Hematopoietic multipotent progenitor cell treated with erythropoietin and hydrocortisone succinate and interleukin-3 and kit ligand, for 6 days (in vitro differentiated cells): ENCODE measurements at places on chromosomes 5 and 9.

DNA sequence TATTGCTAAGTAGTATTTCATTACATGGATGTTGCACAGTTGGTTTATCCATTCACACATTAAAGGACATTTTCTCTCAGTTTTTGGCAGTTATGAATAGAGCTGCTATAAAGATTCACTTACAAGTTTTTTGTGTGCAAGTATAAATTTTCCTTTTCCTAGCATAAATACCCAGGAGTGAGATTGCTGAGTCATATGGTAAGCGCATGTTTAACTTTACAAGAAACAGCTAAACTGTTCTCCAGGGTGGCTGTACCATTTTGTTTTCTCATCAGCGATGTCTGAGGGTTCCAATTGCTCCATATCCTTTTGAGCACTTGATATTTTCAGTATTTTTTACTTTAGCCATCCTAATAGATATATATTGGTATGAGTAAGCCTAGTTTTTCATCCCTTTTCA is 16.4 kb upstream of the ABCA1 start:
- DNase-seq, result no peak

DNA sequence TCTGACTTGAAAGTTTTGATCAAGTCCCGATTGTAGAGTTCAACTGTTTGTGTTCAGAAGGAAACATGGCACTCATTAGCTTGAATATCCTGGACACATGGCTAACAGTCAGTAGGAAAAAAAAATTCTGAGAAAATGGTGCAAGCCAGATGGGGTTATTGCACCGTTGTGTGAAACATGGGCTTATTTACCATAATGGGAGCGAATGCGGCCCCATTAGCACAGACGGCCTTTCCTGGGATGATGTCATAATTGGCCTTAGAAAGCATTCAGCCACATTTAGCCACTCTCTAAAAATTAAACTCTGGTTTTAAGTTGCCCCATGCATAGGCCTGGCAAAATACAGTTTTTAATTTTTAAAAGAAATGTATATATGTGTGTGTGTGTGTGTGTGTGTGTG is 112.1 kb downstream of the IRX2 start:
- no peak for DNase-seq

DNA sequence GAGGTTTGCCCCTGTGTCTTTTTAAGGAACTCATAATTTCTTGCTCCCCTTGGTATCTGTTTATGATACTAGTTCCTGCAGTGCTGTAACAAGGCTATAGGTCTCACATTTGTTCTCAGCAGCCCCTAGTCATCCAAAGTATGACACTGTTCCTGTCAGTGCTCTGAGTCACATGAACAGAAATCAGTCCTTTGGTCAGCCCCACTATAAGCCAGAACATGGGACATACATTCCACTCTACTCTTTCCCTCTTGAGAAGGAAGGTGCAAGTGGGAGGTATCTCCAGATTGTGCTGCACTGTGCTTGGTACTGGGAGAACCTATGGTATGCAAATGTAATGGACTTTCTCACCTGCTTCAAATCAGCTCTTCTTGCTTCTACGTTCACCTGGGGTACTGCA is 87.0 kb downstream of the IARS1 start:
- DNase-seq, result no peak

DNA sequence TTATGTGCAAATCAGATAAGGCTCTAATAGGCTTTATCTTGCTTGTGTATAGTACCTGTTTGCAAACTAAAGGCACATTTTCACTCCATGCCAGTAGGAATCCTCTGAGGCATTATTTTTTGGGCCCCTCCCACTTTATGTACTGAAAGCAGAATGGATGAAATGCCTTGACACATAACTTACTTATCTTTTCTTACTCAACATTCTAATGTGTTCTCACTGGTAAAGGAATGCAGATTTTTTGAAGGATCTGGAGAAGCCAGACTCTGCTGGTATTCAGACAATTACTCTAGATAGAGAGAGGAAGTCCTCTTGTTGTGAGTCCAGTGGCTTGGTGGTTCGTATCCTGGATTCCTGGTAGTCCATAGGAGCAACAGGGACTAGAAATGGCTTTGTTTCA is 336.7 kb downstream of the CCDC171 start:
- DNase-seq, result no peak

GRCh38 chr9:132942541-132943182 is 1.8 kb downstream of the TSC1 start:
- DNase-seq, result no peak
